ENCODE measurements at places on chromosomes 7 and 10. TPM values are rescaled to one million over a fixed set of nuclear protein-coding genes. Genes with fewer than 3 reads are reported as not detected.

- H3K4me3 ChIP-seq = no peak overlapping the region
- no peak for DNase-seq
- no peaks in the 10 kb centered on the region for H3K4me1 ChIP-seq
- H3K36me3 ChIP-seq = no peaks in the 10 kb centered on the region
- no peaks in the 10 kb centered on the region for H3K27me3 ChIP-seq
- no peak overlapping the region for H3K27ac ChIP-seq
These were observed 424.8 kb downstream of the KIF20B start for GRCh38 chr10:90126256-90126595.

DNA sequence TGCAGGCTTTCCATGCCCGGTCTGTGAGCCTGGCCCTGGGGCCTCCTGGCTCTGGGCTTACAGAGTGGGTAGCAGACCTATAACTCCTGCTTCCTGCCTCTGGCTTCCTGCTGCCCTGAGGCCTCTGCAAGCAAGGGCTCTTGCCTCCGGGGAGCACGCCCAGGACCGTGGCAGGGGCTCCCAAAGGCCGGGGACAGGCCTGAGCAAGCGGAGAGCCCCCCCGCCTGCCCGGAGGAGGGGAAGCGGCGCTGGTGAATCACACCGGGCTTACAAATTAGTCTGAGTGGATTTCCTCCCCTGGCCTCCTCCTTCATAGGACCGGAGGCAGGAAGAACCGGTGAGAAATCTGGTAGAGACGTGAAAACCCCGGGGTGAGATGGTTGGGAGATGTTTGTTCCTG lies 1.5 kb upstream of the MYL10 start:
- peaks cover 33% of the 10 kb centered on the region for H3K27me3 ChIP-seq
- H3K36me3 ChIP-seq = no peaks in the 10 kb centered on the region
- H3K4me1 ChIP-seq = peaks cover 10% of the 10 kb centered on the region
- DNase-seq = no peak
- no peak overlapping the region for H3K27ac ChIP-seq
- no peak overlapping the region for H3K4me3 ChIP-seq

DNA sequence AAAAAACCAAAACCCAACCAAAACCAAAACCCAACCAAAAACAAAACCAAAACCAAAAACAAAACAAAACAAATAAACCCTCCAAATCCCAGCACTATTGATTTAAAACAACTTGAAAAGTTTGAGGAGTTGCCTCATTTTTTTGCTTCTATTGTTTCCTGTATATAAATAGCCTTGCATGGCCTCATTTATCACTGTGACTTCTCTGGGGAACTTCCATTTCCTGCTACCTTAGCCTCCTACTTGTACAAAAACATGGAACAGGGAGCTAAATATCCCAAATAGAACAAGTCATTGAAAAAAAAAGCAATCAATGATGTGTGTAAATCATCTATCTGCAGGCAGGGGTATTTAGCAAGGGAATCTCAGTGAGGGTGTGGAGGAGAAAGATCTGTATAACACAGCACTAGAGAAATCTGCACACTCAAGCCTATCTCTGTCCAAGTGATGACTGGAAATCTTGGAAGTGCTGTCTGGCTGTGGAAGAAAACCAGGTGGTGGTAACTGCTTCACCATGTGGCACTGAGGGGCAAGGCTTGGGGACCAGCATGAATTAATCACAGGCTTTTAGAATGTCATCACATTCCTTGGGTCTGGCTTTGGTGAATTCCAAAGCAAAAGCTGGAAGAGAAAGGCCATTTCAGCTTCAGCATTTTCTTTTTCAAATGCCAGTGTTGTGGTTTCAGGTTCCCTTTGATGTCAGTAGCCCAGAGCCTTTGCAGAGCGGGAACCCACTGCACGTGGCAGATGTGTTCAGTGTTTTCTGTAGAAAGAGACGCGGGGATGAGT lies 349.5 kb upstream of the ZNF32 start:
- H3K27ac ChIP-seq = no peak overlapping the region
- H3K36me3 ChIP-seq = no peaks in the 10 kb centered on the region
- no peaks in the 10 kb centered on the region for H3K27me3 ChIP-seq
- H3K4me3 ChIP-seq = no peak overlapping the region
- no peak for DNase-seq

IKZF5 gene
- total RNA-seq = 12.1 TPM

CDC14C gene
- total RNA-seq = not detected

MRLN gene
- not detected for total RNA-seq

All from suprapubic skin (tissue), 4 donors.